G401 (cell line): ENCODE measurements at places on chromosomes 6 and 20. TPM values are rescaled to one million over a fixed set of nuclear protein-coding genes. Genes with fewer than 3 reads are reported as not detected.

DNA sequence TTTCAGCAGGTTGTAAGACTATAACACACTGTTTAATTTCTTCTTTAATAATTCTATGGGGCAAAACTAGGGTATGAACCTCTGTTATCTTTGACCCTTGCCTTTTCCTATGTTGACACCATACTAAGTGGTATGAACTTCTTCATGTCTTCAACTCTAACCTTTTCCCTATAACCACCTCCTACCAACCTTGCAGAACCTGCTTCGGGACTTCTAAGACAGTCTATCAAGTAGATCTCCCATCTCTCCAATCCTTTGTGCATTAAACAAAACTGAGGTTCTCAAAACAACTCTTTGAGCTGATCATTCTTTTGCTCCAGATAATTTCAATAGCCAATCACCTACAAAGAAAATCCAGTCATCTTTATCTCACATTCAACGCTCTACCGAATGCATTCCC lies 23.4 kb downstream of the SNAP91 start:
- no peak for DNase-seq

DNA sequence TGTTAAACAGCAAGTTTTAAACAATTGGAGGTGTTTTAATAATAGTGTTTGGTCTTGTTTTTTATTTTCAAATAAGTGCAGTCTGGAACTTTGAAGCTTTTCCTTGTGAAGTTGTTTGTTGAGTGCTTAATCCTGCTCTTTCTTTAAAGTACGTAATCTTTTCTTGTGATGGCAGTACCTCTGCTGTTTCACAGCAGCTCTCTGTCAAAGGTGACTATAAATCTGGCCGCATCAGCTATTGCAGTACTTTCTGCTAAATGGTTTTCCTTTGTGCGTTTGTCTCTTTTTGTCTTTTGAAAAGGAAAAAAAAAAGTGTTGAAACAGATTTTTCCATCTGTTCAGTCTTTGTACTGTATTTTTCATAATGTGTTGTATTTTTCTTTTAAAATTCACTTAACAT lies 12.7 kb downstream of the STXBP5 start:
- peak; percentile 47 for DNase-seq

DNA sequence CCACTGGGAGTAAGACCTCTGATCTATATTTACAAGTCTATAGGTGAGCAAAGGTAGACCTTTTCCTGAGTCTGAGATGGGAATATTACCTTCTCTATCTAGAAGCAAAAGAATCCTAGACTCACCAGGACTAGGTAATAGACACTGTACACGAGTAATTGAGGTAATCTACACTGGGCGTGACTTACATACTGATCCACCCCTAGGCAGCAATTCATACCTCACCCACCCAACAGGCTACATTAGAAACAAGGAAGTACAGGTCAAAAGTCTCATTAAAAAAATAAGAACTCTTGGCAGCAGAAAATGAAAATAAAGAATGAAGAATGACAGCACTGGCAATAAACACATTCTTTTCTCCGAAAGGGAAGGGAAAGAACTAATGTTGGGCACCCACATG lies 7.6 kb downstream of the CSNK2A1 start:
- DNase-seq, result no peak

SLC17A2 gene
- total RNA-seq, result not detected in 2 replicates

BNIP5 gene
- total RNA-seq, result not detected in 2 replicates

CUL7 gene
- 29.0 and 33.1 TPM in 2 replicates for total RNA-seq

C20orf144 gene
- 0.20 TPM in 1 of 2 replicates, not detected in the other for total RNA-seq
